ENCODE measurements at places on chromosomes 3 and 15.

GRCh38 chr3:138079901-138080300, 35.5 kb downstream of the DZIP1L start:
- DNase-seq, result no peak

GRCh38 chr15:28876131-28876844, 9.5 kb upstream of the APBA2 start:
- no peak for DNase-seq

GRCh38 chr3:140931016-140931454, 10.6 kb upstream of the SLC25A36 start:
- peak; percentile 44 for DNase-seq

GRCh38 chr3:172511783-172512762, 11.2 kb downstream of the TNFSF10 start:
- no peak for DNase-seq

DNA sequence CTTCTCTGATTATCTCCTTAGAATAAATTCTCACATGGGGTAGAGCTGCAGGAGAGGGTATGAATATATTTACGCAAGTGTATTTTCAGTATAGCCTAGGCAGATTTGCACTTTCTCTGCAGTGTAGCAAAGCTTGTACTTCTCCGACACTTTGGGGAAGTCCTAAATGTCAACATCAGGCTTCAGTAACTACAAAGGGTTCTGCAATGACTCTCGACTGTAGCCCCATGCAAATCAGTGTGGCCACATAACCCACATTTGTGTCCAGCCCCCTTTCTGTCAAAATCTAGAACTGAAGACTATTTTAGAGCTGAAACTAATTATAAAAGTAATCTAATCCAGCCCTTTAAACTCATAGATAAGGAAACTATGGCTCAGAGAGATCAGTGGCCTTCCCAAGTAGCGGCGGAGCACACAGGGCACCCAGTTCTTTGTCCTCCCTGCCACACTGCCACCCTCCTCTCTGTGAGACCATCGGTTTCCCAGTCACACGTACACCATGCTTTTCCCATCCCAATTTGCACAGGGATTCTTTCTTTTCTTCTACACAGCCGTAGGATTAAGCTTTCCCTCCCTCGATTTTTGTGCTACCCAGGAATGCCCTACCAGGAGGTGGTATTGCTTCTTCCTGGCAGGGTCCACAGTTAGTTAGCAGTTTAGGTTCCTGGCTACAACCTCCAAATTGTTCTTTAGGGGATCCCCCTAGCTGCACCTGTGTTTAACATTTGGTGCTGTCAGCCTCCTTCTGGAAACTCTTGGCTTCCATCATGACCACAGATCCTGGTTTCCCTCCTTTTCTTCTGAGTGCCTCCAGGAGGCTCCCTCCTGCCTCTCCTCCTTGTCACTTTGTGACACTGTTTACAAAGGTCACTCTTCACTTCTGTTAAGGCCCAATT, 22.9 kb downstream of the MRAS start:
- DNase-seq, result no peak

DNA sequence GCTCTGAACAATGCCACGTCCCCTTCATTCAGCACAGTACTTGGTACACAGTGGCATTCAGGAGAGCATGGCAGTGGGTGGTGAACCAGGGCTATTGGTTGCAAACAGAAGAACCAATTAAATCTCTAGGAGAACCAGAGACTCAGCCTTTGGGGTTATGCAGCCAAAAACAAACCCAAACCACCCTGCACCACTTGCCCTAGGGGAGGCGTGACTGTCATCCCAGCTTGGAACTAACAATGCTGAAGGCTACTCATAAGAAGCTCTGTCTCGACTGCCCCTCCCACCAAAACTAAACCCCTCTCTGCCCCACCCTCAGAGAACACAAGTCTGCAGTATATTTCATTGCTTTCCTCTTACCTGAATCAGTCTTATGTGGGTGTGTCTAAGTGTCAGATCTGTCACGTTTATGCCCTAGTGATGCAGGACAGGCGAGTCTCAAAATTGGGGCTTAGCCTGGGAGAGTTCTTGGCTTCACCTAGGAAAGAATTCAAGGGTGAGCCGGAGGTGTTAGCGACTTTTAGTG, 15.2 kb upstream of the KLHL40 start:
- no peak for DNase-seq

- no peak for DNase-seq
These were observed 207.5 kb upstream of the LINGO1 start for GRCh38 chr15:77839970-77840905.

DNA sequence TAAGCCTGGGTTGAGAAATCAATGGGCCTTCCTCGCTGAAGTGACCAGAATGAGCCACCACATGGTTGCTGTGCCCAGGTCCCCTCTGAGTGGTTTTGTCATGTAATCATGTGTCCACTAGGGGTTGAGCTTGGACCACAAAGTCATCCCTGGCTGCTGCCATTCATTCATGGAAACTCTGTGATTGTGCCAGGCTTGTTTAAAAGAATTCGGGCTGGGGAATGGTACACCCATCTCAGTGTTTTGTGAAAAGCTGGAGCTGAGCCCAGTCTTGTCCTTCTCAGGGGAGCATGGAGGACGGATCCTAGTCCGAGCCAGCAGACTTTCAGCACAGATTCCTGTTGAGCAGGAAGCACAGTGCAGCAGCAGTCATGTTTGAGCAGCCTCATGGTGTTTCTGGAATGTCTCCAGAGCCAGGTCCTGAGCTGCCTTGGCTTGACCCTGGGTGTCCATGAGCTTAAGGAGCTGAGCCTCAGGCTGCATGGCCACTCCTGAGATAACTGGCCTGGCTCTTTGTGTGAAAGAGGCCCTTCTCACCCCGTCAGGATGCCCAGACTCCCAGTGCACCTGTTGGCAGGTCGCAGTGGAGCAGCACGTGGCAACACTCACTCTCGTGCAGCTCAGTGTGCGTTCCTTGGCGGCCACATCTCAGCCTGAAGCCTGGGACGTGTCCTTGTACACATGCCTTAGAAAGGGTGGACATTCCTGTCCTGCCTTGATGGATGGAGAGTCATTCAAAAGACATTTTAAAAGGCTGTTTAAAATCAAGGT, 260.3 kb upstream of the TPM1 start:
- peak; percentile 86 for DNase-seq

DNA sequence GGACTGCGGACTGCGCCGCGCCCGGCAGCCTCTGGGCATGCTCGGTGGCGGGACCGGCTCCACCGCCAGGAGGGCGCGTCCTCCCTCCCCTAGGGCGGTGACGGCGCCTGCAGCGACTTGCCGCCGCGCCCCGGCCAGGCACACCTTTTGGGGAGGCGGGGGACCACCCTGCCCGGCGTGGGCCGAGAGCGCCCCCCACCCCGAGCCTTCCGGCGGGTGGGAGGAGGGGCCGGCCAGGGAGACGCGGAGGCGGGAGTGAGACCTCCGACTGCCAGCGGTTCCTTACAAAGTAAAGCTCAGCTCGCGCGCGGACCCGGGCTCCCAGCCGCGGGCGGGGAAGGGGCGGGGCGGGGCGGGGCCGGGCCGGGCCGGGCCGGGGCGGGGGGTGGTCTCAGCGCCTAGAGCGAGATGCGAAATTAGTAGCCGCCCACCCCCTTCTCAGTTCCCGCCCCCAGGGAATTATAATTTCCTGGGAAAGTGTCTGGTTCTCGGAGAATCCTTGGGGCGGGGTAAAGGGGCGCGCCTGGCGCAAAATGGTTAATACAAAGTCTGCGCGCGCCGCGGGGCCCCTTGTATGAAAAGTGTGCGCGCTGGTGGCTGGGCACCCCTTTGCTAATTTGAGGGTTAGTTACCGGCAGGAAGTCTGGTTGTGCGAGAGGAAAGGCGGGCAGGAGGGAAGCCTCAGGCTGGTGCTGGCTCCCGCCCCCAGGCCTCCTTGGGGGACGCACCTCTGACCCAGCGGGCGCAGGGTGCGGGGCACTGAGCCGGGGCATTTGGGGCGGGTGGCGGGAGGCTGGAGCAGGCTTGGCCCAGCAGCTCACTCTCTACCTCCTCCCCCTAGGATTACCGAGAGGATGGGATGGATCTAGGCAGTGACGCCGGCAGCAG, 224.8 kb upstream of the IL12A start:
- DNase-seq, result peak; percentile 94

- no peak for DNase-seq
These were observed 462.2 kb downstream of the NSUN3 start for GRCh38 chr3:94525043-94525442.

DNA sequence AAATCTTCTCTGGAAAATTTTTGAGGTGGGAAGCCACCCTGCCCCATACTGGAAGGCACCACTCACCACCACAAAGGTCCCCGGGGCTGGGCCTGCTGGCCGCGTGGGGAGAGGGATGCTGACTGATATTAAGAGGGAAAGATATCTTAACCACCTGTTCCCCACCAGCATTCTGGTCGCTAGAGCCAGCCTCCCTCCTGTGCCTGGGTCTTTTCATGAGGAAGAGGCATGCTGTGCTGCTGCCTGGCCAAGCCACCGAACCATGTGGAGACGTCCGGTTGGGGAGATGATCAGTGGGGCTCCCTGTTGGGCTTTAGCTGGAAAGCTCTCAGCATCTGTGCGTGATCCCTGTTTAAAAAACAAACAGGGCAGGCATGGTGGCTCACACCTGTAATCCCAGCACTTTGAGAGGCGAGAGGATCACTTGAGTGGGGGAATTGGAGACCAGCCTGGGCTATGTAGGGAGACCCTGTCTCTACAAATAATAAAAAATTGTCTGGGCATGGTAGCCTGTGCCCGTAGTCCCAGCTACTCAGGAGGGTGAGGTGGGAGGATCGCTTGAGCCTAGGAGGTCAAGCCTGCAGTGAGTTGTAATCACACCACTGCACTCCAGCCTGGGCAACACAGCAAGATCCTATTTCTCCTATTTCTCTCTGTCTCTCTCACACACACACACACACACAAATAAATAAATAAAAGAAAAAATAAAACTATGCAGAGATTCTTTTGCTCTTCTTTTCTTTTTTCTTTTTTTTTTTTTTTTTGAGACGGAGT, 1.0 kb downstream of the KLHL18 start:
- peak; percentile 63 for DNase-seq

- DNase-seq, result no peak
These were observed 14.9 kb upstream of the SHC4 start for GRCh38 chr15:48978638-48979037.

GRCh38 chr3:186004209-186004608, 66.4 kb upstream of the TRA2B start:
- DNase-seq, result no peak

DNA sequence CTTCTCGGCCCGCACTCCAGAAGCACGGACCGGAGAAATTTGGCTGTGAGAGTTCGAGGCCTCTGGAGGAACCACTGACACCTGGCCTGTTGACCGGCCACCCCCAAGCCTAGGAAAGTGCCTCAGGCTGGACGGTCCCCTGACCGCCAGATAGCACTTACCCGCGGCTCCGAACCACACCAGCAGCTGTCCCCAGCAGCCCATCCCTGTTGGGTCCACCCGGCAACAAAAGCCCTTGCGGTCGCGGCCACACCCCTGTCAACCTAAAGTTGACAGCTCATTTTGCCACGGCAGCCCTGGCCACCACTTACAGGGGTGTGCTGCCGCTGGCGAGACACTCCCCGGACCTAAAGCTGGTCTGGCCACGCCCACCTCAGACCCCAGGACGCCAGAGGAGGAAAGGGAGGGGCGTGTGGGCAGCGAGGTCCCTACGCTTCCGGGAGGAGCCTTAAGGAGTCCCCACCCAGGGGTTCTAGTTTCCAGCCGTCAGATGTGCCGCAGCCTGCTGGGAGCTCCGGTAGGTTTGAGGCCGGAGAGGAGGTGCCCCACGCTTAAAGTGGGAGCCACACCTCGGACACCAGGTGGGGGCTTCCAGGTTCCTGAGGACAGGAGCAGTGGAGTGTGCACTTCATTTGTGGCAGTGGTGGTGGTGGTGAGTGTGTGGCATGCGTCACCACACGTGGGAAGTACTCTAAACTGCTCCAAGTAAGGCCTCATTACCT, at the start of gene LTK:
LTK (minus strand) TSS at position 322 of the 722 bp plus-strand sequence; CDS start at position 204, 118 bp downstream.
- peak; percentile 22 for DNase-seq

DNA sequence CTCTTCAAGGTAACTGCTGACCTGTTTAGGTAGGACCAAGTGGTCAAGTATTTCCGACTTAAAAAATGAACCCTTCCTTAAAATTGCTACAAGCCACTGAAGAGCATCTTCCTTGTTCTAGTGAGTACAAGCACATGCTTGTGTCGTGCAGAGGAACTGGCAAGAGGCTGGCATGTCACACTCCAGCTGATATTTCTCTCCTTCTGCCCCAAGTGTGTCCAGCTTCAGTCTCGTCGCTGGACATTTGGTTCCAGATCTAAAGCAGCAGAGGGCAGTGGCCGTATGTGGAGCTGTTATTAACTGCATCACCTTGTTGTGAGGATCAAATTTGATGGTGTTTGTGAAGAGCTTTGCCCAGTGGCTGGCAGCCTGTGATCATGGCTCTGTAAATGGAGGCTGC, 10.0 kb downstream of the RBP2 start:
- DNase-seq, result no peak

DNA sequence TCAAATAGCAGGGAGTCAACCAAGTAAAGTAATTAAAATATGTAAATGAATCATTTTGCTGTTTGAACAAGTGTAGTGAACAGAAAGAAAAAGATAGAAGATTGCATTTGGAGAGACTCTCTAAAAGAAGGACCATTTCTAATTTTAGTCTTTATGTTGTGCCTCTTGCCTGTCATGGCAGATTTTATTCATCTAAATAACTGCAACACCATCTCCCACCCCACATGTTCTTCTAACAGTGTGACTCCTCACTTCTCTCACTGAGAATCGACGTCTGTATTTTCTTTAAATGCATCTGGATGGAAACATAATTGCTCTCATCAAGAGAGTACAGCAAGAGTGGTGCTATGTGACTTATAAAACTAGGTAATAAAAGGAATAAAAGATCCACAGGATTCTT, 439.9 kb upstream of the GBE1 start:
- no peak for DNase-seq

DNA sequence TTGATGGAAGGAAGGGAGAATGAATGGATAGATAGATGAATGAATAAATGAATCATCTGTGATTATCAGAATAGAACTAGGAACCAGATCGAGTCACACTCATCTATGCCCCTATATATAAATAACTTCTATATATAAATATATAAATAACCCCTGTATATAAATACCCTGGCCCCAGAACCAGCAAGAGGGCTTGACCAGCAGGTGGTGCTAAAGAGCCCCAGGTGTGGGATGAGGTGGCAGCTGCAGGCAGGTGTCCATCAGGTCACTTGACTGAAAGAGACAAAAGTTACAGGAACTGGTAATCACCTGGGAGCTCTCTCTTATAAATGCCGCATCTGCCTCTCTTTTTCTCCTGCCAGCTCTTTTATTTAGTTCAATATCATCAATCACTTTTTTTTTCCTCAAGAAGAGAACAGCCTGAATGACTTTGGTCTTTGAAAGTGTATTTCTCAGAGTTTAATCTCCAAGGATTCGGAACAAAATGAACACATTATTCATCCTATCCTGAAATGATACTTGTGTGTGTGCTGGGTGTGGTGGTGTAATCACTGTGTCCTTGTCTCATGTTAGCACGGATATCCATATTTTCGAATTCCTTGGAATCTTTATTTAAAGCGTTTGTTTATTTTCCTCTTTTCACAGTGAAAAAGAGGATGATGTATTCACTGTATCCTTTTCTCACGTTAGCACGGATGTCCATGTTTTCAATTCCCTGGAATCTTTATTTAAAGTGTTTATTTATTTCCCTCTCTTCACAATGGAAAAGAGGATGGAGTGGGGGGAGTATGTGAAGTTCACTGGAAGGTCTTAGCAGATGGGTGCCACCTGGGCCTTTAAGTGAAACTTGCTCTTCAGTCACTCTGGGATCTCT, 35.4 kb upstream of the ATG7 start:
- DNase-seq, result peak; percentile 50

GRCh38 chr3:112512320-112512719, 13.0 kb upstream of the BTLA start:
- no peak for DNase-seq
